Temporal lobe (tissue), 4 donors: ENCODE measurements at places on chromosomes 5 and 9. TPM values are rescaled to one million over a fixed set of nuclear protein-coding genes. Genes with fewer than 3 reads are reported as not detected.

The FBP2 gene
- total RNA-seq = not detected

The ERAP2 gene
- total RNA-seq = 0.98 TPM

The IL7R gene
- 0.98 TPM for total RNA-seq

The RGS3 gene
- total RNA-seq = 8.6 TPM

The PLEKHG4B gene
- 4.7 TPM for total RNA-seq

The SLCO4C1 gene
- total RNA-seq = 0.49 TPM

The LRRTM2 gene
- total RNA-seq = 118 TPM

The C9orf43 gene
- total RNA-seq = 0.25 TPM

The CDH6 gene
- 37.4 TPM for total RNA-seq

The ARHGEF37 gene
- total RNA-seq = 0.49 TPM

The OR1J2 gene
- not detected for total RNA-seq

The HTR4 gene
- total RNA-seq = 0.49 TPM

The CCL27 gene
- total RNA-seq = 0.25 TPM

The CDC20B gene
- 0.25 TPM for total RNA-seq

The PCDHB6 gene
- 3.7 TPM for total RNA-seq

The NRG2 gene
- total RNA-seq = 3.9 TPM

The SLC6A3 gene
- not detected for total RNA-seq

The NFIB gene
- 139 TPM for total RNA-seq

The HACD4 gene
- 0.49 TPM for total RNA-seq

The DCAF12 gene
- 23.8 TPM for total RNA-seq

The MZB1 gene
- not detected for total RNA-seq

The F12 gene
- 2.7 TPM for total RNA-seq

The C5orf15 gene
- 31.2 TPM for total RNA-seq

The PALM2AKAP2 gene
- 2.5 TPM for total RNA-seq

The BHMT gene
- 0.25 TPM for total RNA-seq

The PTGES gene
- 2.0 TPM for total RNA-seq

The ADRB2 gene
- total RNA-seq = 0.74 TPM

The PDCD1LG2 gene
- total RNA-seq = 0.25 TPM

The BAAT gene
- total RNA-seq = under 0.01 TPM

The GPR151 gene
- total RNA-seq = 0.25 TPM

The RAD17 gene
- total RNA-seq = 26.6 TPM

The GTF3C4 gene
- total RNA-seq = 25.1 TPM
